ENCODE measurements at places on chromosomes 16 and 17.

DNA sequence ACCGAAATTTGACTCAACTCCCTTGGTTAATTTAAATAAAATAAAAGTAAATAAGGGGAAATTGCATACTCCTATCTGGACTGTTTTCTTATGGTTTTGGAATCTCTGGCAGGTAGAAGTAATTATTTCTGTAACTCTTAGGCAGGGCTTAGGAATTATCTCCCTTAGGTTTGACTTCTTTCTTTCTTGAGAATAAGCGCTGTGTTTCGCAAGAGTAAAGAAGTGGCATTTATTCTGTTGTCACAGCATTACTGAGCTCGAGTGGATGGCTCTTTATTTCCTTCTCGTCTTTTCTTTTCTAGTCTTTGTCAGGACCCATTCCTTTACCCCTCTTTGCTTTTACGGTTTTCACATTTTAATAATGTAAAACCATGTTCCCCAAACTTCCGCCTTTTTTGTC lies 633.2 kb downstream of the WWOX start:
- DNase-seq = no peak

GRCh38 chr17:11495613-11496012 lies 102.7 kb upstream of the DNAH9 start:
- no peak for DNase-seq

GRCh38 chr17:5019475-5019956 lies 15.7 kb downstream of the SLC52A1 start:
- peak; percentile 25 for DNase-seq

- DNase-seq = no peak
These were observed 22.1 kb downstream of the ZFHX3 start for GRCh38 chr16:73025856-73026210.

DNA sequence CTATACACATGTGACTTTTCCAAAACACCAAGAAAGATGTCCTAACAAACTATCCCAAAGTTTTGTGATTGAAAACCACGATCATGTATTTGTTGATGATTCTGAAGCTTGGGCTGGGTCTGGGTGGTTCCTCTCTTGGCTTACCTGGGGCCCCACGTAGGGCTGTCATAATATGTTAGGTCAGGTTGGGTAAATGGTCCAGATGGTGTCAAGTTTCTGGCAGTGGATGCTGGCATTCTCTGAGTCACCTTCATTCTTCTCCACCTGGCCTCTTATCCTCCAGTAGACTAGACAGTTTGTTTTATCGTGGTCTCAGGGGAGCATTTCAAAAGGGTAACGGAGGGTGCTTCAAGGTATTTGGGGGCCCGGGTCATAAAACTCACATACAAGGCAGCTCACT lies 39.4 kb downstream of the SYCE1L start:
- DNase-seq = no peak

DNA sequence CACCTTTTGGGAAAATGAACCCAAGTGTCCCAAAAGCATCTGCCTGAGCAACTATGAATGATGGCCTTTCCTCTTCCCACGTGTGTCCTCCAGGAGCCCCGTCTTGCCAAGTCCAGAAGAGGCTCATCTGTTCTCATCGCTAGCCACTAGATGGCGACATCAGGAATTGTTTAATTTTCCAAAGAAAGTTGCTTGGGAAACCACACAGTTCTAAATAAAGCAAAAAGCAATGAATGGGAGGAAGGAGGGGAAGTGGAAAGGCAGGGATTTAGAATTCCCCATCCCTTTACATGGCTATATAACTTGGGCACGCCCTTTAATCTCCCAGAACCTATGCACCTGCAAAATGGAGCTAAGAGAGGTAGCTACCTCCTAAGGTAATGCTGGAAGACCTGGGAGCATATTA lies 9.0 kb upstream of the CDH5 start:
- DNase-seq = no peak

GRCh38 chr17:38403491-38403890 lies 24.8 kb upstream of the ARHGAP23 start:
- no peak for DNase-seq

- no peak for DNase-seq
These were observed 68.0 kb upstream of the MRTFB start for GRCh38 chr16:14003074-14003570.

- no peak for DNase-seq
These were observed 9.5 kb downstream of the HSD17B2 start for GRCh38 chr16:82044585-82044911.
